ENCODE measurements at places on chromosomes 7 and 10.

GRCh38 chr7:126215785-126216184, 1037.0 kb downstream of the GRM8 start:
- ATAC-seq = no peak

DNA sequence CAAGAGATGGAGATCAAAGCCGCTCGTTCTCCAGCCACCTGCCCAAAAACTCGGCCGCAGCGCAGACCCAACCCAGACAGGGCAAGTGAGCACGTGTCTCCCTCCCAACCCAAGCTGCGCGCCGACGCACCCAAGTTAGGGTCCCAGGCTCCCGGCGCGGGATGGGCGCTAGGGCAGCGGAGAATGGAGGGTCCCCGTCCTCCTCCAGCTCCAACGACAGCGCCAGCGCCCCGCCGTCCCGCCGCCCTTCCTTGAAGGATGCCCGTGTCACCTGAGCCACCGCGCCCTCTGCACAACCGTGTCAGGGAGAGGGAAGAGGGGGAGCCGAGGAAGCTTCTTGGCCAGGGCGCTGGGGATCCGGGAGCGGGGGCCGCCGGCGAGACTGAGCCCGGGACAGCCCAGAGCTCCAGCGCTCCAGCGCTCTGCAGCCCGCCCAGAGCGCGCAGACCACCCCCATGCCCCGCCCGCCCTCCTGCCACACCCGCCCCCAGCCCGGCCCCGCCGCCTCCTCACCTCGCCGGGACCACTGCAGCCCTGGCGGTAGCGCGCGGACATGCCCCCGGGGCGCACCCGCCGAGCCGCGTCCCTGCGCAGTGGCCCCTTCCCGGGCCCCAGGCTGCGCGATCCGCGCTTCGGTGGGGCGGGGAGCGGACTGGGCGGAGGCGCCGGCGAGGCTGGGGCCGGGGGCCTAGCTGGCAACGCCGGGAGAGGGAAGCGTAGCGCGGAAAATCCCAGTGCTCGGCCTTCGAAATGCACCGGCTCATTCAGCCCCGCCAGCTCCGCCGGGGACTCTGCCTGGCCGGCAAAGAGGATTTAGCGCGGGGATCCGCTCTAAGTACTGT, at the start of gene SLC16A12:
Gene SLC16A12 (minus strand): TSS at position 424 of the 842 bp plus-strand sequence. CDS start 73,016 bp downstream, outside the sequence.
- ATAC-seq = peak; percentile 36

DNA sequence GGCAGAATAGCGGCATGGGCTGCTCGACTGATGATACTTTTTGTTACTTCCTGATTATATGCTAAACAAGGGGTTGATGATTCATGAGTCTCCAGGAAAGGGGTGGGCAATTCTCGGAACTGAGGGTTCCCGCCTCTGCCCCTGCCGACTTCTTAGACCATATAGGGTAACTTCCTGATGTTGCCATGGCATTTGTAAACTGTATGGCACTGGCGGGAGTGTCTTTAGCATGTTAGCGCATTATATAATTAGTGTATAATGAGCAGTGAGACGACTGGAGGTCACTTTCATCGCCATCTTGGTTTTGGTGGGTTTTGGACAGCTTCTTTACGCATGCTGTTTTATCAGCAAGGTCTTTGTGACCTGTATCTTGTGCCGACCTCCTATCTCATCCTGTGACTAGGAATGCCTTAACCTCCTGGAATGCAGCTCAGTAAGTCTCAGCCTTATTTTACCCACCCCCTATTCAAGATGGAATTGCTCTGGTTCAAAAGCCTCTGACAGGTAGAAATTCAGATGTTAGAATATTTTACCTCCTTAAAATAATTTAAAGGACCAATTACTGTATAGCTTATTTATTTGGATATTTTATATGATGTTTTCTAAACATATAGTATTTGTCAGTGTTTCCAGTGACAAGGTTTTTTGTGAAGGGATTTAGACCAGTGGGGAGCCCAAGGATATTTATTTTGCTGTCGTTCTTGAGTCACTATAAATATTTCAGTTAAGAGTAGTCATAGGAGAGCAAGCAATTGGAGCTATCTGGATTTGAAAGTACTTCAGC, 90.1 kb upstream of the PIK3CG start:
- no peak for ATAC-seq

DNA sequence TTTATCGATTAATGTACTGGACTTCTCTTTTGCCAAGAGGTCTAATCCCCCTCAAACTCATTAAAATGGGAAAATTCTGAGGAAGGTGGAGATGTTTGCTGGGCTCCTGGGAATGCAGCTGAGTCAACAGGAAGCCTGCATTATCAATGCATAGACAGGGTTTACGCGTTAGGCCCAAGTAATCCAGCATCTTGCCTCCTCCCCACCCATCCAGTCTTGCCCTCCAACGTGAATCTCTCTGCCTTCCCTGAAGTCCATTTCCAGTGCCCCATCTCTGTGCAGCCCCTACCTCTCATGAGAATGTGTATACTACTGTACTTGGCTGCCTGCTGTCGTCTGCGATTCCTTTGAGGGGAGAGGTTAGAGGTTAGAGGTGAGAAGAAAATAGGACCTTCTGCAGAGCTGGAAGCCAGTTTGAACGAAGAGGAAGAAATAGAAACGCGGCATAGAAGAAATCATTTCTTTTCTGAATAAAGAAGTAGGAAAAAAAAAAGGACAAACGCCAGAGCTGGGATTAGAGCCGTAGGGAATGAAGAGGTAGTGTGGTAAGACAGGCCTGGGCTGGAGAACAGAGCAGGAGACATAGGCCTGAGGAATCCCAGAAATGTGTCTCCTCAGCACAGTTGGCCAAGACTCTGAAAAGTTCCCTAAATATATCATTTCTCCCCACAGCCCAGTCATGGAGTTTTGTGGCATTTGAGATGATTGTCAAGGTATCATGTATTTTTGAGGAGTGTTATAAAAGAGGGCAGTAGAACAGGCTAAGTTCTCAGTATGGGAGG, 75.6 kb downstream of the MYOF start:
- ATAC-seq = peak; percentile 51

GRCh38 chr7:151240536-151240935, 8.0 kb downstream of the SMARCD3 start:
- no peak for ATAC-seq

- ATAC-seq = no peak
Measured at GRCh38 chr7:48518092-48518491, 346.8 kb downstream of the ABCA13 start.

DNA sequence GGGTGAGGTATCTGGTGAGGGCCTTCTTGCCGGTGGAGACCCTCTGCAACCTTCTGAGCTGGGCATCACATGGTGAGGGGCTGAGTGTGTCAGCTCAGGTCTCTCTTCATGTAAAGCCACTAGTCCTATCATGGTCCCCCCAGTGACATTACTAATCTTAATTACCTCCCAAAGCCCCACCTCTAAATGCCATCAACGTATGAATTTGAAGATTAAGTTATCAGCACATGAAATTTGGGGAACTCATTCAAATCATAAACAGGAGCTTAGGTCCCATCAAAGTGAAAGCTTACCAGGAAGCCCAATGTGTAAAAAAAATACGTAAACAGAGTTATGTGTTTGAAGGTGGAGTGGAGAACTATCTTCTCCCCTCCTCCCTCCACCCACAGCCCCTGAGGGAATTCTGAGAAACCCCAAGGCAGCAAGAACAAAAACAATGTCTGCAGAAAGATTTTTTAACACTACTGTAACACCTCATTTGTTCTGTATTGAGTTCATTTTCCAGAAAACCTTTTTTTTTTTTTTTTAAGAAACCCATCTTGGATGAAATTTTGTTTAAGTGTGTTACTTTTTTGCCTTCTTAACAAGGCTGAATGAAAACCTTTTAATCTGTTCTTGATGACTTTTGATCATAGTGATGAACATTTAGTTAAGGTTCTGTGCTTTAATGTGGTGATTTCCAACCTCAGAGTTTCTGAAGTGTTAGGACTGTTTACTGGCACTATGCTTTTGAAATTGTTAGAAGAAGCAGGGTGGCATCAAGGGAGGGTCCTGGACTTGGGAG, 19.1 kb upstream of the PCGF5 start:
- ATAC-seq = peak; percentile 20

DNA sequence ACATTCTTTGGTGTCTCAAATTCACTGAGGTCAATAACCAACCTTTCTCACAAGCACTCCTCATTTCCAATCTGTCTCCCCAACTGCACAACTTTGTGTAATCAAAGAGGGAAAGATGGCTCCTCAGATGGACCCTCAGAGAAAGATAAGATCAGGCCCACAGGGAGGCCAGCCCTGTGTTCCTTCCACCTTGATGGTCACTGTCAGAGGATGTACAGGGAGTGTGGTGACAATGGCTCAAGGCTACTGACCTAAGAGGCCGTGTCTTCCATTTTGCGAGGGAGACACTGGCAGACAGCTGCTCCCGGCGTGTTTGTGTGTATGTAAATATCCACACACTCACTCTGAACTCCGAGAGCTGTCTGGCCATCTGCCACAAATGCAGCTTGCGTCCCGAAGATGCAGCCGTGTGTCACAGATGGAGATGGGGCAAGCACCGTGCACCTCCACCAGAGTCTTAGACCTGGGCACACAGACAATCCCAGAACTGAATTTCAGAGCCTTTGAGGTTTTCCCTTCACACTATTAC, 712.1 kb upstream of the NRP1 start:
- no peak for ATAC-seq

DNA sequence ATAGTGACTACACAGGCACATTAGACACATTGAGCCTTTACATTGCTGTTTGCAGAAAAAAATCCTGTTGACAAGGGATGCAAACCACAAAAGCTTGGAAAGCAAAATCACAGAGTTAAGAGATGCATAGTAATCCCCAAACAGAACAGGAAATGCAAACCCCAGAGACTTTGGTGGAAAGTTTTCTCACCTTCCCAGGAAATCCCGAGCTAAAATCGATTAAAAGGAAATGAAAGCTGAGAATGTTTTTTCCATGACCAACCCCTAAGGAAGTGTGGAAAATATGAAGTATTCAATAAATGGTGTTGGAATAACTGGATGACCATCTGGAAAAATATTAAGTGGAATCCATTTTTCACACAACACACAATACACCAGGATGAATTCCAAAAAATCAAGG, 598.7 kb downstream of the GRID1 start:
- no peak for ATAC-seq

GRCh38 chr7:47087866-47088265, 494.0 kb downstream of the TNS3 start:
- ATAC-seq = no peak

DNA sequence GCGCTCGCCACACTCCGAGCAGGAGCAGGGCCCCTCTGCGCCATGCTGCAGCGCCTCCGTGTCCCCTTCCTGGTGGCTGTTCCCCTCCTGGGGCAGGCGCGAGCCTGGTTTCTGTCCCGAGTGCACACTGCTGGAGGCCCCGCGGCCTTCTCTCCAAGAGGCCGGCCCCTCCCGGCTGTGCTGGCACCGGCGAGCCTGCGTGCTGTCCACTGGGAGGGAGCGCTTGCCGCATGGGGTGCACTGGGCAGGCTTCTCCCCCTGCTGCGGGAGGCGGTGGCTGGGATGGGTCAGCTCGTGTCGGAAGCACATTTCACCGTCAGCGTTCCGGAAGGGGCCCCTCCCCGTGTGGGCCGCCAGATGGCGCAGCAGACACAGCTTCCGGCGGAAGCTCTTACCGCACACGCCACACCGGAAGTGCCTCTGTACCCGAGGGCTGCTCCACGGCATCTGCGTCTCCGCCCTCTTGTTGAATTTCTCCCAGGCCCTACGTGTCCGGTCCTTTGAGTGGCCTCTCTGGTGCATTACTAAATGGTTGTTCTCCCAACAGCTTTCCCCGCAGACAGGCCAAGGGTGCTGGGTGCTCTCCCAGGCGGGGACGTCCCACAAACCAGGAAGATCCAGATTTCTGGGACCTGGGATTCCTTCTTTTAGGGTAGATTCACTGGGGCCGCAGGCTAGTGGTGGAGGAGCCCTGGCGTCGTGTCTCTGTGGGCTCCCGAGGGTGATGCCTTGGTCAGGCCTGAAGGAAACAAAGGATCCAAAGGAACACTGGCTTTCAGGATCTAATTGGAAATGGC, 18.7 kb downstream of the ZNF786 start:
- ATAC-seq = peak; percentile 27

DNA sequence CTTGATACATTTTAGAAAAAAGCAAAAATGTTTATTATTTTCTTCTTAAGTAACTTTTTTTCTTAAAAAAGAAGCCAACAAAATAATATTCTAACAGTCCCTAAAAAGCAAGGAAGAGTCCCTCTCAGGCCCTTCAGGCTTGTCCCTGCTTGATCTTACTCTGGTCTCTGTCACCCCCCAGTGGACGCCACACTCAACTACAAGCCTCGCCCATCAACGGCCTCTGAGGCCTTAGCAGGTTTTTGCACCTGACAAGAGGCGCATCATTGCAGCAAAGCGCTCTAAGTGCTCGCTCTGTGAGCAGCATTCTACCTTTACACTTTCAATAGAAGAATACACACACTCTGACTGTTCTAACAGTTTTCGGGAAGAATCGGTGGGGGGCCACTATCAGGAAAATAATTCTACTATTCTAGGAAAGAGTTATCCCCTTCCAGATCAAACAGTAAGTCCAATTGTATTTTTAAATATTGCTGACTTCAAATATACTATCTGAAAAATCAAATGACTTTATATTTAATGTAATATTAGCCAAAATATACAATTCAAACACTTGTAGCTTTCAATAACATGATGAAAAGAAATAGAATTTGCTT, 139.2 kb downstream of the USP6NL start:
- peak; percentile 87 for ATAC-seq

DNA sequence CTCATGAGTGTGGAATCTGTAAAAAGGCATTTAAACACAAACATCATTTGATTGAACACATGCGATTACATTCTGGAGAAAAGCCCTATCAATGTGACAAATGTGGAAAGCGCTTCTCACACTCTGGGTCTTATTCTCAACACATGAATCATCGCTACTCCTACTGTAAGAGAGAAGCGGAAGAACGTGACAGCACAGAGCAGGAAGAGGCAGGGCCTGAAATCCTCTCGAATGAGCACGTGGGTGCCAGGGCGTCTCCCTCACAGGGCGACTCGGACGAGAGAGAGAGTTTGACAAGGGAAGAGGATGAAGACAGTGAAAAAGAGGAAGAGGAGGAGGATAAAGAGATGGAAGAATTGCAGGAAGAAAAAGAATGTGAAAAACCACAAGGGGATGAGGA, 207.7 kb downstream of the ZEB1 start:
- ATAC-seq = no peak

DNA sequence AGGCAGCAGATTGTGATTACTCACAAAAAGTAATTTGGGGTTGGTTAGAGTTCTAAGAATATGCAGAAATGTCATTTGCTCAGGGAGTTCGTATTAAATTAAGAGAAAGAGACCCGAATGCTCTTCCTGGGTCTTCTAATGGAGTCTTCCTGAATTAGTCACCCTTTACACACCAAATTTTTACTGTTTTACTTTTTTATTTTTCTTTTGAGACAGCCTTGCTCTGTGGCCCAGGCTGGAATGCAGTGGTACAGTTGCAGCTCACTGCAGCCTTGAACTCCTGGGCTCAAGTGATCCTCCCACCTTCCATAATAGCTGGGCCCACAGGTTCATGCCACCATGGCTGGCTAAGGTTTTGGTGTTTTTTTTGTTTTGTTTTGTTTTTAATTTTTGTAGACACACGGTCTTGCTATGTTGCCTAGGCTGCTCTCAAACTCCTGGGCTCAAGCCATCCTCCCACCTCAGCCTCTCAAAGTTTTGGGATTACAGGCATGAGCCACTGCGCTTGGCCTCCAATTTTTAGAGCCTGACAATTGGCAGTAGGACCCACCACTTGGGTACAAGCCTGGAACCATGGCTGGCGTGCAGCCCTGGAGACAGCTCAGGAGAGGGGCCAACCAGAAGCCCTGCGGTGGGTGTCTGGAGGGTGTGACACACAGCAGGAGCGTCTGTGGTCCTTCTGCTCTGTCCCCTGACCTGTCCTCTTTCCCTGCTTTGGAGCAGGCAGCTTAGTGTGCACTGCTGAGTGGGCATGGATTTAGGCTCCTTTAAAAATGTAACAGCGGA, 16.4 kb upstream of the BHLHA15 start:
- no peak for ATAC-seq

GRCh38 chr7:408751-409311, 110.8 kb downstream of the PDGFA start:
- ATAC-seq = no peak

- no peak for ATAC-seq
Measured at GRCh38 chr10:84563868-84564267, 235.5 kb downstream of the CCSER2 start.
